Hippocampal formation (tissue), 2 donors: ENCODE measurements at places on chromosomes 13 and 19.

DNA sequence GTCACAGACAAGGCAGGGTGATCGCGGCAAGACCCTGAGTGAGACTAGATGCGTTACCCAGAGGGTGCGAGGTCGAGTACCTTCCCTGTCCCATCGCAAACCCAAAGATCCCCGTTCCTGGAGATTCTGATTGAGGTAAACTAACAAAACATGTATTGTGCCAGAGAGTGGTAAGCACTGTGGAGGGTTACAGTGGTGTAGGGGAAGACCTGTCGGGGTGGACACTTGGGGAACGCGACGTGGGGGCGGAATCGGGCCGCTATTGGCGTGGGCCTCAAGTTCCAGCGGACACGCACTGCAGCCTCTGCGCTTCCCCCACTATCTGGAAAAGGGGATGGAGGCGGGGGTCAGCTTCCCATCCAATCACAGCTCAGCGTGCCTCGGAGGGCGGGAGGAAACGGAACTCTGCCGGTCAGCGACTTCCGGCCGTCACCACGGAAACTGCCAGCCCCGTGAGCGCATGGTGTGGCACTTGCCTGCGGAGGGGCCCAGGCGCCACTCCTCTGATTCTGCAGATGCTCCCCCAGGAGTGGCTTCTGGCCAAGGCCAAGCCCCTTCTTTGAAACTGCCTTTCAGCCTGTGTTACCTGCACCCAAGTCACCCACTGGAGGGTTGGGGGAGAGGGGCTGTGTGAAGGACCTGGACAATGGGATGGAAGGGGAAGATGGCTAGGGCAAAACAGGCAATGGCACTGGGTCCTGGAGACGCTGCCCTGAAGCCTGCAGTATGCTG is 1.0 kb upstream of the UBE2M start:
- no peak for DNase-seq

DNA sequence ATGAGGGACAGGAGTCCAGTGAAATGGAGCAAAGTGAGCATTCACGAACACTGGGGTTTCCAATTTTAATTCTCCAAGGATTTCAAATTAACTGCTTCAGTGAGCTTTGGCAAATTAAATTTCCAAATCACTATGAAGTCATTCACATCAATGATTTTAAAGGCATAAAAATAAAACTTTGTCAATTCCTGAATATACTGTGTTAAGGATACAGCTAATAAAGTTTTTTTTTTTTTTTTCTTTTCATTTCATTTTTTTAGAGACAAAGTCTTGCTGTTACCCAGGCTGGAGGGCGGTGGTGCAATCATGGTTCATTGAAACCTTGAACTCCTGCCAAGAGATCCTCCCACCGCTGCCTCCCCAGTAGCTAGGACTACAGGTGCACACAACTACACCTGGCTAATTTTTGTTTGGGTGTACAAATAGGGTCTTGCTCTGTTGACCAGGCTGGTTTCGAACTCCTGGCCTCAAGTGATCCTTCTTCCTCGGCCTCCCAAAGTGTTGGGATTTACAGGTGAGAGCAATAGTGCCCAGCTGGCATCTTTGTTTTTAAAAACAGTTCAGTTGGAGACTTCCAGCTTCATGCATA is 21.9 kb downstream of the RBM26 start:
- no peak for DNase-seq

DNA sequence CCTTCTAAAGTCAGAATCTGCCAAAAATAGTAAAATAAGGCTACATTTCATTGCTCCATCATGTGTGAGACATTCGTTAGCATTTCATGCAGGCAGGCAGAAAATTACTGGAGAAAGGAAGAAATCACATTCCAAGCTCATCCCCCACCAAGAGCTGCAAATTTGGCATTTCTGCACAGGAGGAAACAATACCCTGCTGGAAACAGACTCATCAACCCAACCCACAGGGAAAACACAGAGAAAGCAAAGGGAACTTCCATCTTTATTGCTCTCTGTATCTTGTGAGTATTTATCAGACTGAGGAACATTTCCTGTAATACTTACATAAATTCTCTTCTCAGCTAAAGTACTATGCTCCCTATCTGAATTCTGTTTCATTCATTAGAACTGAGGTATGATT is 95.7 kb downstream of the KCTD12 start:
- no peak for DNase-seq

- DNase-seq: no peak
These were observed 22.5 kb downstream of the SCEL start for GRCh38 chr13:77558016-77558415.

- DNase-seq: no peak
These were observed 12.1 kb downstream of the SAE1 start for GRCh38 chr19:47142779-47143178.

DNA sequence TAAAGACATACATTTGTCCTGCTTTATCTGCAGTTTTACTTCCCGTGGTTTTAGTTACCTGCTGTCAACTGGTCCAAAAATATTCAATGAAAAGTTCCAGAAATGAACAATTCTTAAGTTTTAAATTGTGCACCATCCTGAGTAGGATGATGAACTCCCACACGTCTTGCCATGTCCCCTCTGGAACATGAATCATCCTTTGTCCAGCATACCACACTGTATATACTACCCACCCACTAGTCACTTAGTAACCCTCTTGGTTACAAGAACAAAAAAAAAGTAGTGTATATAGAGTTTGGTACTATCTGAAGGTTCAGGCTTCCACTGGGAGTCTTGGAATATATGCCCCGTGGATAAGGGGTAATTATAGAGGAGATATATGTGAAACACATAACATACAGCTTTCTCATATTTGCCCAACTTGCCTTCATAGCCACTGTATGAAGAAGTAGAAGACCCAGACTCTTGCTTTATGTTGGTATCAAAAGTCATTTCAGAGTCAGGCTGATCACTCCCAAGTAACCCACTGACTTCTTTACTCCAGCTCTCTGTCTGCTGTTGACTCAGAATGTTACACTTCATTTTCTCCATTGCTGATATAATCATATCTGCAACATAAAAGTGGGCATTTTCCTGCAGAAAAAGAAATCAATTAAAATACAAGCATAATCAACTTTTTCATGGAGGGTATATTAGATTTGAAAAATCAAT is 19.3 kb downstream of the RUBCNL start:
- no peak for DNase-seq

- no peak for DNase-seq
These were observed 46.8 kb upstream of the CYP2A7 start for GRCh38 chr19:40928850-40929249.

DNA sequence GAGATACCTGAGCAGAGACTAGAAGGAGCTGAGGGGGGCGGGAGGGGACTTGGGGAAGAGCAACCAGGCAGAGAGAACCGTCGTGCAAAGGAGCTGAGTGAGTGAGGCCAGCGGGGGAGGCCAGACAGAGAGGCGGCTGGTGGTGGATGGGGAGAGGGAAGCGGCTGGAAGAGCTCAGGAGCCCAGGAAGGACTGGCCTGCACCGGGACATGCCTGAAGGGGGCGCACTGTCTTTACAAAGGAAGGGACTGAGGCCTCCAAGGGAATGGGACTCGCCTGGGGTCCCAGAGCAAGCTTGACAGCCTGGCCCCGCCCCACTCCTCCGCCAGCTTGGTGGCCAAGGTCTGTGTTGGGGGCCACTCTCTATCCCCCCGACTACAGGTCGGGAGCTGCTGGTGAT is 14.9 kb downstream of the ONECUT3 start:
- no peak for DNase-seq

DNA sequence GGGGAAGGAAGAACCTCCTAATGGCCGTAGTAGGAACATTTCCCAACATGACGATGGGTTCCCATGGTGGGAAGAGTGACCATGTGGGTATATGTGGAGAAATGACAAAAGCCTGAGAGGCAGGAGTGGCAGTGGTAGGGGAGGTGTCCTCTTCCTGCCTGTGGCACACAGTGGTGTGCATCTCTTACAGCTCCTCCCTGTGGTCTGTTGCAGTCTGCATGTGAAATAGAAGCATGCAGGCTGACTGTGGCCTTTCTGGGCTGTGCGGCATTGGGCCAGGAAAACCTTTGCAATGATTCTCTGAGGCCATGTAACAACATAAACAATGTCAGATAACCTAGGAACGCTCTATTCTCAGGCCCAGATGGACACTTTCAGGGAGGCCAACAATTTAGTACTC is 84.0 kb downstream of the LACC1 start:
- no peak for DNase-seq

DNA sequence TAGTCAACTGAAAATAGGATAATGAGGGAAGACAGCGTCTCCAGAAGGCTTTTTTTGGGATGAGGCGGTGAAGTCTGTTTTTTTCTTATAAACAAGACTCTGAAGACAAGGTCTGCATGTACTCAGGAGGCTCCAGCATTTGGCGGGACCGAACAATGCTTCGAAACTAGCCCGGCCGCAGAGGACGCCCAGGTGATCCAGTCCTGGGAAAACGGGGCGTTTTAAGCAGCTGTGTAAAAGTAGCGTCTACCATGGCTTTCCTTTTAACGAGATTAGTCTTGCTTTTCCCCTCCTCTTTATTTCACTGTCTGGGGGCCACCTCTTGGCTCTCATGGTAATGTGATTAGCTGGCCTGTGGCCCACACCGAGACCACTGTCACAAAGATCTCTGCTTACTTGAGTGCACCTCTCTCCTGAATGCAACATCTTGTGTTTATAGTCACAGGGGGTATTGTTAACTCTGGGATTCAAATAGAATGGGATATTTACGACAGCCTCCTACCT is 29.4 kb upstream of the GTF3A start:
- no peak for DNase-seq
